ENCODE measurements at places on chromosomes 3 and 15.

GRCh38 chr3:143120716-143121240, 1.2 kb downstream of the CHST2 start:
- no peak for DNase-seq

DNA sequence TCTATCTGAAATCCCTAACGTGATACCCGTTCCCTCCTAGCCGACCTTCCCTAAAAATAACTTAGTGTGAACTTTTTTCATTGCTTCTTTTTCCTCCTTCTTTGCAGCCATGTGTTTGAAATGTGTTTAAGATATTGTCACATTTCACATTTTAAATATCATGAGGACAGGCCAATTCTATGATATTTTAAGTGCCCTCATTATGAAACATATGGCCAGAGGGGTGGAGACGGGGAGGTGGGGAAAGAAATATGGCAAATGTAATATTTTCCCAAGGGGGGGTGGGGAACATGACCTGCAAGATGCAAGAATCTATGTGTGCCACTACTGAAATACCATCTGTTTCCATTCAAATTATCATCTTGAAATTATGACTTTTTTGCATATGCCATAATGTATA, 1039.2 kb downstream of the AGBL1 start:
- DNase-seq = no peak

DNA sequence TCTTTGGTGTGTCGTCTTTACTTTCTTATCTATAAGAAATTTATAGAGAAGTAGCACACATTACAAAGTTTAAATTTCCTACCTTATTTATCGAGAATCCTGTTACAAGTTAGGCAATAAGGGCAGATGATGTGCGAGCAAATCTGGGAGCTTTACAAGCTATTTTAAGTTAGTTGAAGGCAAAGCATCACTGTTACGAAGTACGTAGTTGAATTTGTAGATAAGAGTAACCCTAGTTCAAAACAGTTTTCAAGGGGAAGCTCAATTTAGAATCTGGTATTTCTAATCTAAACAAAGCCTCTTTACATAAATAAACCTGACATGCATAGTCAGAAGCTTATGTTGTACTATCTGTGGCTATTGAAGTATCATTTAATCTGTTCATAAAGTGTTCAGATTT, 8.4 kb downstream of the KBTBD8 start:
- DNase-seq = no peak

DNA sequence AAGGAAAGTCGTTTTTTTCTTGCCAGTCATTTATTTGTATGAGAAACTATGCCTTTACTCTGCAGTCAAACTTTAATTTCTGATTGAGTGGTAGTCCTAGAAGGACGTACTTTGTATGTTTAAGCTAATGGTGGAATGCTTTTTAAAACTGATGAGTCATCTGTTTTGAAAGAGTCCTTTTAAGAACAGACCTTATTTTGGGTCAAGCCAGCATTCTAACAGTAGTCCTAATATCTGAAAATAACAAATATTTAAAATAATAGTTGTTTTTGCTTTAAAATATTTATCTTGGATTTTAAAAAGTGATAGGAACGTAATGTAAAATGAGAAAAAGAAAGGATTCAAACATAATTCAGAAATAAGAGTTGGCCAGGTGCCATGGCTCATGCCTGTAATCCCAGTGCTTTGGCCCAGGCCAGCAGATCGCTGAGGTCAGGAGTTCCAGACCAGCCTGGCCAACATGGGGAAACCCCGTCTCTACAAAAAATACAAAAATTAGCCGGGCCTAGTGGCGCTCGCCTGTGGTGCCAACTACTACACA, 1.3 kb upstream of the LRRC58 start:
- no peak for DNase-seq

DNA sequence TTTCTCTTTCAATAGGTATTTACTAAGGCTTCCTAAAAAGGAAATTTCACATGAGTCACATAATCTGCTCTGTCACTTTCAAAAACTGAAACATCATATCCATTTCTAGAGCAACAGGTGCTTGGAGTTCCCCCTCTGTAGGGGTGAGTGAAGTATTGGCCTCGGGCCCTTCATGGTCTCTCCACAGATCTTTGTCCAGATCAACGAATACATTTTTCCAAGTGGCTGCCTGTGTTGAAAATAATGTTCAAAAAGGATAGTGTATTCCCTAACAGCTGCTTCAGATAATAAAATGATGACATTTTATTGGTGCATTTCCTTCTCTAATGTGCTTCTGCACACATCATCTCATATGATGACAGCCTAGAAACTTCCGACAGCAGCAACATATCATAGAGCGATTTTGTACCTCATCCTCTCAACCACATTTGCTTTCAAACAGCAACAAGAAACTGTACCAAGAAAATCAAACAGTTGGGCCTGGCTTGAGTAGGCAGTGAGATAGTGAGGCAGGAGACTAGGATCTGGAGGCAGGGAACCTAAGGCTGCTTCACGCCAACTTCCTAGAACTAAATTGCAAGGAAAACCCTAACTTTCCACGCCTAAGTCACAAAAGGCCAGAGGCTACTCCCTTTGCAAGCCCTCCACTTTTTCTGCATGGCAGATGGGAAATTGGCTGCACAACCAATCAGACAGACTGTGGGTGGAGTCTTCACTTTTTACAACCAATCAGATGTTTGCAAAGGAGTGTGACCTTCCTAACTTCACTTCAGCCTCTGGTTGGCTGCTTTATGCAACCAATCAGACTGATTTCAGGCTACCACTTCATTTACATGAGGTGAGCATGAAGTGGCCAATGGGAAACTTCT, 340.2 kb downstream of the LRRC3B start:
- DNase-seq = no peak
